ENCODE measurements at places on chromosomes 5 and 9. TPM values are rescaled to one million over a fixed set of nuclear protein-coding genes. Genes with fewer than 3 reads are reported as not detected.

Gene MRPL36
- 33.8 TPM for total RNA-seq

DNA sequence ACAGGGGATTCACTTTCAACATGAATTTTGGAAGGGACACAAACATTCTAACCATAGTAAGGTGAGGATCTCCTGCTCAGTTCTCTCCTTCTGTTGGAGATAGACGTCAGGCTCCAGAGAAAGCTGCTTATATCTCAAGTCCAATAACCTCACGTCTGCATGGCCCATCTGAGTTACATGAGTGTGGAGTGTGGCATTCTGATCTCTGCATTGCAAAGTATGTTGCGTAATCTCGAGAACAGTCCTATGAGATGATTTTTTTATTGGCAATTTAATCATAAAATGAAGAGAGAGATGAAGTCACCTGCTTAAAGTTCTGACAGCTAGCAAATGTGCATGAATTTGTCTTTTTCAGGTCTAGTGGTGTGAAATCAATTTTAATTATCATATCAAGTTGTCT is 118.8 kb downstream of the SLC12A2 start:
- no peaks in the 10 kb centered on the region for H3K27me3 ChIP-seq
- H3K4me3 ChIP-seq = no peak overlapping the region
- no peak overlapping the region for H3K27ac ChIP-seq
- H3K4me1 ChIP-seq = peaks cover 4% of the 10 kb centered on the region
- H3K36me3 ChIP-seq = no peaks in the 10 kb centered on the region
- DNase-seq = no peak

DNA sequence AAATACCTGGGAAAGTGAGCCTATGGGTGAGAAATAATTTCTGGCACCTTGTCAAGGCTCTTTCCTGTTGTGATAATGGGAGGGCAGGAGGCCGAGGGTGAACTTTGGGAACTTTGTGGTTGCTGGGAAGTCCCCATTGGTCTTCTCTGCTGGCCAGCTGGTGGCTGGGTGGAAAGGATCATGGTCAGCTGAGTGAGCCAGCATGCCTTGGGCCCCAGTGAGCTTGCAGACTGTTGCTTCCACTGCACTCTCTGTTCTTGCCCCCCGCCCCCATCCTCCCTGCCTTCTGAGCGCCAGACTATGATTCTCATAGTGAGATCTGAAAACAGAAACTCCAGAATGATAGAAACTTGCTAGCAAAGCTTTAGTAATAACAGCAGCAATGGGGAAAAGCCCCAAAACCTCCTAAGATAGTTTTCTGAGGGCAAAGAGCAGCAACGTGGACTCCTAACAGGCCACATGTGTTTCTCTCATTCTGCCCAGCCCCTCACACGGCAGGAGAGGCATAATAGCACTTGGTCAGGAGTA is 139.2 kb upstream of the SMARCA2 start:
- no peaks in the 10 kb centered on the region for H3K4me1 ChIP-seq
- no peaks in the 10 kb centered on the region for H3K27me3 ChIP-seq
- H3K4me3 ChIP-seq = no peak overlapping the region
- no peak for DNase-seq
- no peaks in the 10 kb centered on the region for H3K36me3 ChIP-seq
- H3K27ac ChIP-seq = no peak overlapping the region

DNA sequence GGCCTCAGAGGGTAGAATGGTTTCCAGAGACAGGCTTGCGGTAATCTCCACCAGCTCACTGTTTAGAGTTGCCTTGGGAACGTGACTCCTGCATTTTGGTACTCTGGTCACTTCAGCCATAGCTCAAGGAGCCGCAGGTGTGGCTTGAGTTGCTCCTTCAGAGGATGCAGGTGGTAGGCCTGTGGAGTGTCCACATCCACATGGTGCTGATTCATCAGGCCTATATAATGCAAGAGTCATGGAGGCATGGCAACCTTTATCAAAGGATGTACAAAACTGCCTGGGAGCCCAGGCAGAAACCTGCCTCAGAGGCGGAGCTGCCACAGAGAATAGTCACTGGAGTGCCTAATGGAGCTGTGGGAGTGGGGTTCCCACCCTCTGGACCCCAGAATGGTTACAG is 114.2 kb downstream of the ANXA1 start:
- H3K4me3 ChIP-seq = no peak overlapping the region
- DNase-seq = no peak
- H3K4me1 ChIP-seq = no peaks in the 10 kb centered on the region
- H3K27me3 ChIP-seq = no peaks in the 10 kb centered on the region
- no peak overlapping the region for H3K27ac ChIP-seq

- no peaks in the 10 kb centered on the region for H3K36me3 ChIP-seq
- no peak overlapping the region for H3K27ac ChIP-seq
- no peak overlapping the region for H3K4me3 ChIP-seq
Observed at GRCh38 chr5:91301106-91301846, 81.8 kb downstream of the ARRDC3 start.

- no peaks in the 10 kb centered on the region for H3K36me3 ChIP-seq
- DNase-seq = no peak
- H3K4me3 ChIP-seq = no peak overlapping the region
- H3K4me1 ChIP-seq = peaks cover 4% of the 10 kb centered on the region
Observed at GRCh38 chr5:168339109-168339771, 47.8 kb downstream of the WWC1 start.

DNA sequence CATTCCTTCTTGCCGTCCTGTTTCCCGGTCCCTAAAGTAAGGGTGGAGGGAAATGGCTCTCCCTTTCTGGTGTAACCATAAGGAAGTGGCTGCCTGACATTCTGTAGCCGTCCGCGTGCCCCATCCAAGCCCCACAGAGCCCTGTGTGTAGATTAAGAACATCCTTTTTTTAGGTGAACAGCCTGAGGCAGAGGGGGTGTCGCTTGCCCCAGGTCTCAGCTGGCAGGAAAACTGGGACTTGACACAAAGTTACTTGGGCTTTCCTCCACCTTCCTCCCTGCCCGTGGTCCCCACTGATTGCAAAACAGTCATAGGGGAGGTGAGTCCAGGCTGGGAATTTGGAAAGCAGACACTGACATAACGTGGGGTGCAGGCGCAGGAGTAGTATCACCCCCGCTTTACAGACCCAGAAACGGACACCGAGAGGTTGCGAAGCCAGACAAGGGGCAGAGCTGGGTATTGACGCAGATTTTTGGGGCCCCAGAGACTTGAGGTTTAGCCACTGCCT is 22.8 kb downstream of the C9orf50 start:
- no peak overlapping the region for H3K4me3 ChIP-seq
- H3K4me1 ChIP-seq = peaks cover 5% of the 10 kb centered on the region
- DNase-seq = no peak
- no peaks in the 10 kb centered on the region for H3K27me3 ChIP-seq

DNA sequence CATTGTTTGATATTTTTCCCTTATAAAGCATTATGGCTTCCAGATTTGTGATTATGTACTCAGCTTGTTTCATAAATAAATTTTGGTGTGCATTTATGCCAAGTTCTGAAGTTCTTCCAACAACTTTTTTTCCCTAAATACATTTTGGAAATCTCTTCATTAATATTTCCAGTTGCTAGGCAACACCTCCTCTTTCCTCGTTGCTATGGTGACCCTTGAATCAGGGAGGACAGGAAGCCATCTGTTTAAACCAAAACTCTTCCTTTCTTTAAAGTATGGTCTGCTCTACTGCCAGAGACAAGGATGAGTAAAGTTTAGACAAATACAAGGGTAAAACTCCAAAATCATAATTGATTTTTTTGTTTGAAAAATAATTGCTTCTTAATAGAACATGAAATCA is 779.3 kb downstream of the CDH9 start:
- no peak overlapping the region for H3K4me3 ChIP-seq
- DNase-seq = no peak
- H3K27ac ChIP-seq = no peak overlapping the region
- H3K4me1 ChIP-seq = no peaks in the 10 kb centered on the region
- H3K36me3 ChIP-seq = no peaks in the 10 kb centered on the region

GRCh38 chr9:114930056-114930812 is at the start of gene TNFSF8:
TSS of gene TNFSF8 (minus strand) at chr9:114930591. CDS start at chr9:114930303, 288 bp downstream.
- no peaks in the 10 kb centered on the region for H3K36me3 ChIP-seq
- no peak within 1 kb of the TSS for H3K27ac ChIP-seq
- H3K27me3 ChIP-seq = no peaks in the 10 kb centered on the region
- H3K4me3 ChIP-seq = no peak within 1 kb of the TSS
- H3K4me1 ChIP-seq = no peaks in the 10 kb centered on the region
- no peak for DNase-seq

DNA sequence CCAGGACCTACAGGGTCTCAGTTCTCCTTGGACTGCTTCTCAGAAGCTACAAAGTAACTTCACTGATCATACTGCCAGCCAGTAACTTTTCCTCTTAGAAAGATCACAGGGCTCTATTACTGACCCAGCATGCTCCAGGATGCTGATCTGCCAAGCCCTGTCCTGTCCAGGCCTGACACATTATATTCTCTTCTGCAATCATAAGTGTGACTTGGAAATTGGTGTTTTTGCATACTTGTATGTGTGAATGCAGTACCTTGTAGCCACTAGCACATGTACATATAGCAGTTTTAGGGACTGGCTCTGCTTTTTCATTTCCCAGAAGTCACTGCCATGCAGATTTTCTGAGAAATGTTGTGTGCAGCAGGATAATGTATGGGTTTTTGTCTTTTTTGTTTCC is 40.1 kb upstream of the CCNH start:
- H3K4me3 ChIP-seq = no peak overlapping the region
- no peaks in the 10 kb centered on the region for H3K27me3 ChIP-seq
- H3K36me3 ChIP-seq = no peaks in the 10 kb centered on the region
- no peak for DNase-seq
- H3K4me1 ChIP-seq = no peaks in the 10 kb centered on the region

- no peak overlapping the region for H3K27ac ChIP-seq
- no peak for DNase-seq
- H3K27me3 ChIP-seq = no peaks in the 10 kb centered on the region
Observed at GRCh38 chr9:34454571-34455065, 3.8 kb downstream of the FAM219A start.
